Stimulated activated CD4-positive, alpha-beta T cell treated with anti-CD3 and anti-CD28 coated beads, Interleukin-1b, Interleukin-23, amount 100 ng/mL, for 1 hour (primary cell): ENCODE measurements at places on chromosomes 4 and X.

- DNase-seq: no peak
These were observed 36.6 kb downstream of the SMARCAD1 start for GRCh38 chr4:94244087-94244828.

DNA sequence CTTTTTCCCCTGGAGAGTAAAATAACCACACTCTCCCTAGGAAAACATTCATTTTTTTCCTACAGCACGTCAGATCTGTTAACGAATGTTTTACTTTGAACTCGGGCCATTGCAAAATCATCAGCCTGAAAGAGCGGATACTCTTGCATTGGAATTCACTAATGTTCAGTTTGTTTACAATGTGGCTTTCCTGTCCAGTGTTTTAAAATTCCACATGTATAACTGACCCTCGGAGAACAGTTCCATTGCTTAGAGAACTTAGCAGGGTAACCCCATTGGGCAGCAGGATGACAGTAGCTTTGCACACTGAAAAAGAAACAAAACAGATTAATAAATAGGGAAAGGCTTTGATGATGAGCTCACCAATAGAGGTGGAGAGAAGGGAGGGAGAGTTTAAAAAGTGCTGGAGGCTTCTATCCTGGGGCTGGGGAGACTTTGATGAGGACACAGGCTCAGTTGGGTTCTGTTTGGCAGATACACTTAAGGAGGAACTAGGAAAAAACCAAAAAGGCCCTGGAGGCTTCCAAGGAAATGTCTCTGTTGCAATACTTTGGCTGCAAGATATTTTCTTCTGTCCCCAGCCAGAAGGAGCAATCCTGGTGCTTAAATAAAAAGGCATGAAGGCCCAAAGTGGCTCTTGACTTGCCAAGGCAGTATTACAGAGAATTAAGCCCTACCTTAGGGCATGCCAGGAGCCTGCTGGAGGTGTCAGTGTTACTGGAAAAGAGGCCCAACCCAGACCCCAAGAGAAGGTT lies 143.1 kb downstream of the ARSF start:
- no peak for DNase-seq

DNA sequence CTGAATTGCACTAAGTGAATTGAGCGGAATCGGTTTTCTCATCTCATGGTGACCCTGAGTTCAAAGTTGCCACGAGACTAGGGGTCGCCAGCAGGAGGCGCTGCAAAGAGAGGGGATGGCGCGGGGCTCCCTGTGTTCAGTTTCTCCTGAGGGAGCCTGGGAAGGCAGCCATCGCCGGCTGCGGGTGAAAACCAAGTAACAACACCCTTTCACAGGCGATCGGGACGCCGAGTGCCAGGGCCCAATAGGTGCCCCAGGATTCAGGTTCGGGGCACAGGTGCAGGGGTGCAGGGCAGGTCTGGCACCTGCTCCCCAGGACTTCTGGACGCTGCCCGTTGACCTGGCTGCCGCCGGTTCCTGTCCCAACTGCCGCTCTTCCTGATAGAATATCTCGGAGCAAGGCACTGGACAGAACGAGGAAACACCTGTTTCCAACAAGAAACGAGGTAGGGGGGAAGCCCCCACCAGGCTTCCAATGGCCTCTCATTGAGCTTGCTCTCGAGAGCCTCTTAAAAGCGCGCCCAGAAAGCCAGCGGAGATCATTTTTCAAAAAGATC lies 1.1 kb upstream of the FGF16 start:
- DNase-seq: no peak

DNA sequence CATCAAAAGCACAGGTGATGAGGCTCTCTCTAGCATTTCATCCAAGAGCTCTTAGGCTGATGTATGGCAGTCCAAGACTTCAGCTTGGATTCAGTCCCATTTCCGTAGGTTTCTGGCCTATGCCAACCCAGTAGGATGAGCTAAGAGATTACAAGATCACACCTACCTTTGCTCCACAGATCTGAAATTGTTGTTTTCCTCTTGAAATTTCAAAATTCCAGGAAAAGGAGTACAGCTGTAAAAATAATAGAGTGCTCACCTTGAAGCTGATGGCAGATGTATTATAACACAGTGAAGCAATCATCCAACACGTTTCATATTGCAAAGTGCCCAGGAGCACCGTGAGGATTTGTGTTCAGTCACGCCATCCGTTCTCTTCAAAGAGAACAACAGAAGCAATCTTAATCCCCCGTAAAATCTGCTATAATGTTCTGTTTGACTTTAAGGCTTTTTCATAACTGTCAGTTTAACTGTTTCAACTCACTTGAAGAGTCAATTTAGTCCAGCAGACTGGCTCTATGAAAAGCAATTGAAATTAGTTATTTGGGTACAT lies 137.5 kb downstream of the CPE start:
- no peak for DNase-seq

GRCh38 chr4:156677656-156678055 lies 293.9 kb downstream of the PDGFC start:
- DNase-seq: no peak

DNA sequence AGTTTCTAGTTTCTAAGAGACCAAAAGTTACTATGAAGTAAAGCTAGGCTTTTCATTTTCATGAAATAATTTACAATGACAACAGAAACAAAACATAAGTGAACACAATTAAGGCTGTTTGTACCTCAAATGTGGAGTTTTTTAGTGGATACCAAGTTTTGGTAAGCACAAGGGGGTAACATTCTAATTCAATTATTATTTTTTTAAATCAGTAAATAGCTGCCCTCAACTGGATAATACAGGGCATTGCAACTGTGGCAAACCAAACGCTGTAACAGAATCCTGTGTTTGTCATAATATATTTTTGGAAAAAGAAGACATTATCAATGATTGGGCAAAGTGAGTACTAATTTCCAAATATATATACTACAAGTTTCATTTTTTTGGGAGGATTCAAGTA lies 150.3 kb downstream of the FBXW7 start:
- DNase-seq: no peak

DNA sequence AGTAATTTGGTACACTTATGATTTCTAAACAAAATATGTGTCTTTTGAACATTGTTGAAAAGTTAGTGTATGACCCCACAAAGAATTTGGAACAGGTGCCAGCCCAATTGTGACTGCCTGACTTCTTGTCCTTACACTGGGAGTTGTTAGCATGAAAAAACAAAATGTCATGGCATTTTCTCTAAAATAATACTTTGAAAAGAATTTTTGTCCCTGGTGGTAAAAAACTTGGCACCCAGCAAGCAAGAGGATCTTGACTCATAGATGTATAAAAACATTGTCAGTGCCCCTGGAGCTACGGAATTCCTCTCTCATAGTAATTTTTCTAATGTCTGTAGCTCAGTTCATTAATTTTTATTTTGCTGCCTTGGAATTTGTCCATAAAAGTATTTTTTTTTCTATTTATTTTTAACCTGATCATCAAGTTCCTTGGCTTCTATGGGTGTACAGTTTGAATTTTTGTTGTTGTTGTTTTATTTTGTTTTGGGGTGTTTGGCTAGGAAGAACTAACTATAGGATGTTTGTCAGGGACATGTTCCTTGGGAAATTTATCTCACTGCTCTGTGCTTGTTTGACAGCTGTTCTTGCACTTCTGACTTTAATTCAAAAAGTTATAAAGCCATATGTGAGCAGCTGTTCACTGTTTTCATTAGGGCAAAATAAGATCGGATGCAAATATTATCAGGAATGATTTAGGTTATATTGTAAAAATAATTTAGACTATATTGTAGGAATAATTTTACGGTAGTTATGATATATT lies 95.4 kb upstream of the NUDT6 start:
- no peak for DNase-seq

- DNase-seq: no peak
These were observed 38.4 kb upstream of the ARSD start for GRCh38 chrX:2967584-2967983.

DNA sequence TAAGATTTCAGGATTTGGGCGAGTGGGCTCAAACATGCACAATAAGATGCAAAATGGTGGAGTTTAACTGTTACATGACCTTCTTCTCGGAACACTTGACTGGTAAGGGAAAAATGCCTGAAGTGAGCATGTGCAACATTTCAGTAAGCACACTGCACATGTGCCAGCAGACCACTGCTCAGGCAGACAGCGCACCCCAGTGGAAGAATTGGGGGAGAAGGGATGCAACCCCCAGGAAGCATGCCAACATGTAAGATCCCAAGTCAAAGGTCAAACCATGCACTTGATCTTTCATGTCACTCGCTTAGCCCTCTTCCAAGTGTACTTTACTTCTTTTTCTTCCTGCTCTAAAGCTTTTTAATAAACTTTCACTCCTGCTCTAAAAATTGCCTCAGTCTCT lies 256.3 kb downstream of the CENPC start:
- no peak for DNase-seq

DNA sequence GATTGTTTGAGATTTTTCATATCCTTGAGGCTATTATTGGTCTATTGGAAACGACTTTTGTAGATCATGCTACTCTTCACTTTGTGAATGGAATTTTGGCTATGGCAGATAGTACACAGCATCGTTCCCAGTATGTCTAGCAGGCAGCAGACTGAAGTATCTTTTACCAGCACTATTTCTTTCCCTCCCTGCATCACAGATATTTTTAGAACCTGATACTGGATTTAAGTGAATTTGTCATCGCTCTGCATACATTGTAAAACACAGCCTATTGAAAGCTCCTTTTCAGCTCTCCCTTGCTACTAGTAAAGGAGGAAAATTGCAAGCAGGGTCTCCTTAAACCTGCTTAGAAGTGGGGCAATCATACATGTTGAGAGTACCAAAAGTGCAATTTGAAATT lies 133.6 kb downstream of the LUZP4 start:
- no peak for DNase-seq

DNA sequence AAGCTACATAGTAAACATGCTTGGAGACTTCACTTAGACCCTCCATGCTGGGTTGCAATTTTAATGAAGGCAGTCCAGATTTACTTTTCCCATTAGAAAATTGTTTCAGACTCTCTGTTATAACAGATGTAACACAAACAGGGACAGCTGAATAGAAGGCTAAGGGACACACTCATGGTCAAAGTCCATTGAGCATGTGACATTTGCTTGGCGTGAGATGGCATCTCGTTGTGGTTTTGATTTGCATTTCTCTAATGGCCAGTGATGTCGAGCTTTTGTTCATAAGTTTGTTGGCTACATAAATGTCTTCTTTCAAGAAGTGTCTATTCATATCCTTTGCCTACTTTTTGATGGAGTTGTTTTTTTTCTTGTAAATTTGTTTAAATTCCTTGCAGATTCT lies 358.2 kb upstream of the CLNK start:
- no peak for DNase-seq

GRCh38 chr4:120314969-120315368 lies 248.3 kb upstream of the MAD2L1 start:
- no peak for DNase-seq

DNA sequence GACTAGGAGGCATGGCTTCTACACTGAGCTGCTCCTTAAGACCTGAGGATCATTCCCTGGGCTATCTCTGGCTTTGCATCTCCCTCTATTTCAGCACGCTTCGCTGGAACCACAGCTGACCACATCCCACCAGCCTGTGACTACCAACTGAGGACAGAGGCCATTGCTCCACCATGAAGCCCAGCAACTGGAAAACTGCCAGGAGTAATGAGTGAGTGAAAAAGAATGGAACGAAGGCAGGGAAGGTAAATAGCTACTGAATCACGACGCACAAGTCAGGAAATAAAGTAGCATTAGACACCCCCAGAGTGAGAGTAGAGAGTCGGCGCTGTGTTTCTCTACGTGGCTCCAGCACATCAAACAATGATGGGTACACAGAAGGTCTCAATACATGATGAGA lies 314.7 kb downstream of the LDB2 start:
- no peak for DNase-seq

GRCh38 chr4:81214144-81214880 lies 710 bp downstream of the PRKG2 start:
- DNase-seq: no peak

DNA sequence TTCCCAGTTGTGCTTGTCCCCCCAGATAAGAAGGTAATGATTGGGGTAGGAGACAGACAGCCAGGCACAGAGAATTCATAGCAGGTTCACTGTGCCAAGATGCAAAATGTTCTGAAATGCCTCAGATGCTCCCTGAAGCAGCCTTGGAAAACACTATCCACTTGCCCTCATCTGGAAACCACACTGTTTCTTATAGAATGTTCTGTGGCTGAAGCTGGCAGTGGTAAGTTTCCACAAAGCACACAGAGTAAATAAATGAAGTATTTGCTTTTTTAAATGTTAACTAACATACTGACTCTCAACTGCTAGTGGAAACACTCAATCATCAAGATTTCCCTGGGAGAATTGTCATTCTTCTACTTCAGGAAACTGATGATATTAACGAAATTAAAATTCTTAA lies 311.4 kb downstream of the PRDM5 start:
- no peak for DNase-seq

DNA sequence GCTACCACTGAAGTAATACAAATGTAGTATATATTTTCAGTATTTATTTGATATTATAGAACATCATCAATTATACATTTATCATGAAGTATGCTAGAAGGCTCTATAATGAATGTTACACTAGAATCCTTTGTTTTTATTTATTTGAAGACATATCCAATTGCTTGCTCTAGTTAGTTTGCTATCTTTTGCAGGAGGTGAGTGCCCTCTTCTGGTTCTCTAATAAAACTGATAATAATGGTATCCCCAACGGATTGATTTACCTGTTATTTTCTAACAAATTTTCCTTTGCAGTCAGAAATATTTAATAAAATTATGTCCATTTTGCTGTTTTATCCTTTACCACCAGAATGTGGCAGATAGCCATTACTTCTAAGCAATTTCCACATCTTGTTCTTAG lies 274.3 kb upstream of the TACR3 start:
- no peak for DNase-seq

DNA sequence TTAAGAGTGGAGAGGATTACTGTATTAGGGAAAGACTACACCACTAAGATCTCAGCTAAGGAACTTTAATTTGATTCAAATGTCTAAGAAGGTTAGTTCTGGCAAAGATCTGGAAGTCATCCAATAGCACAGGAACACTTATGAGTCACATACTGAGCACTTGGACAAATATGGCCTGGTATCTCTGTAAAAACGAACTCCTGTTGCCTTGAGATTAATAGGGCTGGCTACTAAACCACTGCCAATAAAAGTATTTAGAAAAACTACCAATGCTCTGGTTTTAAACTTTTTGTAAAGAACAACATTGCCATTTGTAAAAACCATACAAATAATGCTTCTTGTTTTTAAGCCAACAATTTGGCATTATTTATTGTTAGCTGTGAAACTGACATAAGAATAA lies 70.5 kb downstream of the SEC24D start:
- DNase-seq: no peak

DNA sequence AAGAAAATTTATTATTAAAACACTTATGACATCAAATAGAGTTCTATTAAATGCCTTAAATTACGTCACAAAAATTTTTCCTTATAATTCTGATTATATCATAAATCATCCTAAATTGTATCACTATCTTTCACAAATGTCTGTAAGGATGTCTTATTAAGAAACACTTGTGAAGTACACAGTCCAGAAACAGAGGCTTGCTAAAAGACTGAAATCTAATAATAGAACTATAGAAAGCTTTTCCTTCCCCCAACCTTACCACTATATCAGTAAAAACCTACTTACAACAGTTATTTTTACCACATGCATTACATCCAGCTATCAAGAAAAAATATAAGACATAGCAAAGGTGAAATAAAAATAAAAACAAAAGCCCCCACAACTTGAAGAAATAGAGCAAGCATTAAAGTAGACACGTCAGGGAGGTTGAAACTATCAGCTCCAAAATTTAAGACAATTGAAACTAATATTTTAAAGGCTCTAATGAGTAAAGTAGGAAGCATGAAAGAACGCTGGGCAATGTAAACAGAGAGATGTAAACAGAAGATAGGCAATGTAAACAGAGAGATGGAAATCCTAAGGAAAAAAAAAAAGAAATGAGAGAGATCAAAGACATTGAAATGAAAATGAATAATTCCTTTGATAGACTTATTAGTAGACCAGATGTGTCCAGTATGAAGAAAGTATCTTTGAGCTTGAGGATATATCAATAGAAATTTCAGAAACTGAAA lies 94.9 kb upstream of the TECRL start:
- no peak for DNase-seq
